ENCODE measurements at places on chromosomes 4 and X.

DNA sequence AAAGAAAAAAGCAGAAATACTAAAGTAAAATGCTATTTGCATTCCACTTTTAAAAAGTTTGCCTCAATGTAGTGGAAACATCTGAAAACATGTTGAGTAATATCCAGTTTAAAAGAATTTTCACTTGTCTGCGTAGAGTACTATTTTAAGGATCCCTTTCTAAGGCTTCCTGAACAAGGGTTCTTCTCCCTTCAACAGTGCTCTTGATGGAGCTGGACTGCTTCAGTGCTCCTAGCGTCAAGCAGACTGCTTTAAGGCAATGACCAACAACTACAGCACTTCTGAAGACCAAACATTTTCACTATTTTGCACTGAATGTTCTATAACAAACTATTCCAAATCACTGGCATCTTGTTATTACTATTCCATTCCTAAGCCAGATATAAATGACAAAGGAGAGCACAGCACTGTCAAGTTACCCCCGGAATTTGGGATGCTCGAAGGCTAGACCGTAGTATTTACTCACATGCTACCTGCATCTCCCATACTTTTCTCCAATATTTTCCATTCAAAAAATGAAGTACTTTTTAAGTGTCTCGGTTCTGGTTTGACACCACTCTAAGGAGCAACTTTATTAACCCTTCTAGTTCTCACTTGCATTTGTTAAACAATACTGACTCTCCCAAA is 36.1 kb downstream of the TMEM165 start:
- DNase-seq: no peak

GRCh38 chr4:25903900-25904747 is 9.9 kb upstream of the SMIM20 start:
- no peak for DNase-seq

GRCh38 chrX:67612231-67612630 is 68.4 kb downstream of the AR start:
- DNase-seq: no peak

GRCh38 chr4:150090836-150091235 is 12.6 kb downstream of the DCLK2 start:
- DNase-seq: no peak

DNA sequence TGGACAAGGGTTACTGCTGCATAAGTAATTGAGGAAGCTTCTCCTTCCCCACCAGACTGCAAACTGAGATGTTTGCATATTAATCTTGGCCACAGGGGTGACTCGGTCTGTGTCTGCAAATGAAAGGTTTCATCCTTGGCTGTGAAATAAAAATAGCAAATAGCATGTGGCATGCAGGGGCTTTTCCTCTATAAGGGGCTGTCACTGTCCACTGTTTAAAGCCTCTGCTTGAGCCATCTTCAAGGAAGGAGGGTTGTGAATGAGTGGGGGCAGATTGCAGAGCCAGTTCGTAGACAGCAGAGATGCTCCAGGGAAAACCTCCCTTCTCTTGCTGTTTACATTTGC is 33.3 kb downstream of the TMSB4X start:
- no peak for DNase-seq
